ENCODE measurements at places on chromosomes 2 and 18.

- DNase-seq, result no peak
Measured at GRCh38 chr18:74142252-74142651, 5.4 kb downstream of the FBXO15 start.

DNA sequence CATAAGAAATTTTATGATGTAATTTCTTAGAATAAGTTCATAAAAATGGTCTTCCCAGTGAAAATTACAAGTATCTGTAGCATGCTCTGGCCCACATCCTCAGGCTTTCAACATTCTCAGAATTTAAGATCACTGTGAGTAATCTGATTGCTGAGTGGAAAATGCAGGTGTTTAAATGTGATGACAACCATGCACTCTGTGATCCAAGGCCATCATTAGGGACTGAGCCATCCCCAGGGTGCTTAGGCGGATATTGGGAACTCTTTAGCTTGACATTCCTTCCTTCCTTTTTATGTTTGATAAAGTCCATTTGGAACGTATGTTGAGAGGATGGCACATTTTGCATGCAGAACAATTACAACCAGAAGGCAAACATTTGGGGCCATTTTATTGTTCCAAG is 95.5 kb downstream of the ARL4C start:
- no peak for DNase-seq

DNA sequence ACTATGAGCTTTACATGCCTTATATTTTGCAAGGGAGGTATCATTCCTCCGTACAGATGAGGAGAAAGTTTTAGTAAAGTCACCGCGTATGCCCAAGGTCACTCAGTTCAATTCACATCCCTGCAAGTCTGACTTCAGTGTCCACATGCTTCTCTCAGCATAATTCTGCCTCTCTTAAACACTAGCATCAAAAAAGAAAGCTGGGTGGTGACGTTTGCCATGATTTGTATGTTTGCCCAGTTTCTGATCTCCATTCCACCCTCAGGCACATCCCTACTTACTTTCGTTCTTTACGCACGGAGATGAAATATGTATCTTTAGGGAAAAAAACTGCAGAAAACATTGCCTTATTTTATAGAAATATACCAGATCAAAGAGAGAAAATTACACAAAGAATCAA is 129.2 kb upstream of the PTPRM start:
- DNase-seq, result no peak

DNA sequence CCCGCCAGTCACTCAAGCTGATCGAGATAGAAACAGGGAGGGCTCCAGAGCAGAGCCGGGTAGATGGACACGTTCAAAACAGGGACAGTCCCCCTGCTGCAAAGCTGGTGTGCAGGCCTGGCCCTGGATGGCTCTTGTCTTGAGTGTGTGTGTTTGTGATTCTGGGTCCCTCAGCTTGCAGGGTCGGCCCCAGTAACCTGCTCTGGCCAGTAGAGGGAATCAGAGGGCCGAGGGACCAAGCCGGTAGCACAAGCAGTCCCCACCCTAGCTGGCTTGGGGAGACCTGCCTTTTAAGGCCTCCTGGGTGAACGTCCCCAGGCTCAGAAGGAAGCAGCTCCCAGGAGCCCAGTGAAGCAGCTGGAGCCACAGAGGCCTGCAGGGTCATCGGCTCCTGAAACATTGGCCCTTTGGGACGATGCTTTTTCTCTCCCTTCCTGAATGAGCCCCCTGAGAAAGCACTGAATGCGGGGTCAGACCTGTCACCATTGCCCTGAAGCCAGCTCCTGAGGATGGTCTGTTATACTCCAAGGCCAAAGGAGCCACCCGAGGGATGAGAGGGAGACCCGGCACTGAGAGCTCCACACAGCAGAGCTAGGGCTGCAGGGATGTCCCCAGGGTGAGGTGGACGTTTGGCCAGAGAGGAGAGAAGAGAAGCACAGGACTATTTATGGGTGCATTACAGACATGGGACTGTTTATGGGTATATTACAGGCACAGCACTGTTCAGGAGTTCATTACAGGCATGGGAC is 15.4 kb upstream of the MLPH start:
- peak; percentile 89 for DNase-seq

DNA sequence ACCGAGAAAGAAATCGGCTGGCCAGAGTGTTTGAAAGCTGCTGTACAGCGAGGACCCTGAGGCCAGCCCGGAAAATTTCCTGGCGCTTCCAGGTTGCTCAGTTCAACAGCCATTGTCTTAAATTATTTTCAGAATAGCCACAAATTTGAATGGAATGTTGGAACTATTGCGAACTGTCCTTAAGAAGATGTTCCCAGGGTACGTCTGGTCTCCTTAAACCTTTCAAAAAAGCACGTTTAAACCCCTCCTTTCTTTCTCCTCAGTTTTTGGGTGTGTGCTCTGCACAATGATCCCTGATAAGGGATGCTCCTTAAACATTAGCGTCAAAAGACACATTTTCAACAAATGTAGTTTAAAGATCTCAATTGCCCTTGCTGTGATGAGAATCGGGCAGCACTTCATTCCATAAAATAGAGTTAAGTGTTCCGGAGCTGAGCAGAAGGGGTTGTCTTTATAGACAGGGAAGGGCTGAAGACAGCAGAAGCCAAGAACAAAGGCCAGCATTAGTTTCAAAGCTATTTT is 14.5 kb upstream of the LPIN2 start:
- no peak for DNase-seq

- no peak for DNase-seq
Measured at GRCh38 chr2:64804651-64805050, 150.9 kb upstream of the SERTAD2 start.

DNA sequence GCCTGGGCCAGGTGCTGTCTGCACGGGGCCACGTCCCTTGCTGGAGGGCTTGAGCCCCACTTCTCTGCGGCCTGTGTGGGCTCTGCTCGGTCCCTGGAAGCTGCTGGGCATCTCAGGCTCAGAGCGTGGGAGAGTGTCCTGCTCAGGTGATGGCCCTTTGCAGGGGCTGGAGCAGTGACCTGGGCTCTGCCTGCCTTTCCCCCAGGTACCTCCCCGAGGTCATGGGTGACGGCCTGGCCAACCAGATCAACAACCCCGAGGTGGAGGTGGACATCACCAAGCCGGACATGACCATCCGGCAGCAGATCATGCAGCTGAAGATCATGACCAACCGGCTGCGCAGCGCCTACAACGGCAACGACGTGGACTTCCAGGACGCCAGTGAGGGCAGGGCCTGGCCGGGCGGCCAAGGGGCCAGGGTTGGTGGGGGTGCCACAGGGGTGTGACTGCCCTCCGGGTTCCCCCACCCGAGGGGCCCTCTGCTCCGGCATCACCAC is 29.9 kb downstream of the GPC1 start:
- no peak for DNase-seq

GRCh38 chr2:11072550-11072949 is 82.7 kb upstream of the SLC66A3 start:
- DNase-seq, result no peak

- no peak for DNase-seq
Measured at GRCh38 chr2:232652505-232652851, 19.1 kb downstream of the EFHD1 start.

GRCh38 chr2:177037569-177037968 is 175.0 kb upstream of the HNRNPA3 start:
- no peak for DNase-seq

GRCh38 chr2:190407662-190408537 is at the start of gene MFSD6:
TSS of gene MFSD6 (plus strand) at chr2:190408355. CDS start at chr2:190436030, 27,675 bp downstream.
- peak; percentile 90 for DNase-seq

GRCh38 chr2:128644718-128645256 is 326.1 kb upstream of the HS6ST1 start:
- no peak for DNase-seq

DNA sequence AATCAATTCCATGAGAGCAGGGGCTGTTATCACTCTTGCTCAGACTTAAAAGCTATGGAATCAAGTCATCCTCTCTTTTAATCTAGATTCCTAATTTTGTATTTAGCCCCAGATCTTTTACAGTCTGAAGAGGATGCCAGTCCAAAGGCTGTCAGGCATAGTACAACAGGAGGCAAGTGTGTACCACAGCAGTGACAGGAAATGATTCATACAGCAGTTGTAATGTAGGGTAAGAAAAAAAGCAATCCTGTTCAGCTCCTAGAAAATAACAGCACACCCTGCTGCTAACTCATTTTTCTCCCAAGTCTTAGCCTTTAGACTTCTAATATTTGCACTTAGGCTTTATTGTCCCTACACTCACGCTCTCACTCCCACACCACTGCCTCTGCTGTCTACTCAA is 127.8 kb upstream of the SYT4 start:
- peak; percentile 65 for DNase-seq

DNA sequence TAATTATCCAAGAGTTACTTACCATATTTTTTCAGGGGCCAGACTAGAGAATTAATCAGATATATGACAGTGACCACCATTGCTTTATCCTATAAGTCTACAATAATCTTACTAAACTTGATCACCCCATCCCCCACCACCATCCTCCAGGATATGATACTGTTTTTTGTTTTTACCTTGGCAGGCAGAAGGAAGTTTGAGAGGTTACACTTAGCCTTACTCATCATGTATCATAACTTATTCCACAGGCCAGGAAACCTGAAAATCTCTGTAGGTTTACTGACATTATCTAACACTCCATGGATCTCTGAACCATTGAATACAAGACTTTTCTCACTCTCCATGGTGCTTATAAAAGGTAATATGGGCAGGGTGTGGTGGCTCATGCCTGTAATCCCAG is 602.7 kb downstream of the KCNJ3 start:
- no peak for DNase-seq

DNA sequence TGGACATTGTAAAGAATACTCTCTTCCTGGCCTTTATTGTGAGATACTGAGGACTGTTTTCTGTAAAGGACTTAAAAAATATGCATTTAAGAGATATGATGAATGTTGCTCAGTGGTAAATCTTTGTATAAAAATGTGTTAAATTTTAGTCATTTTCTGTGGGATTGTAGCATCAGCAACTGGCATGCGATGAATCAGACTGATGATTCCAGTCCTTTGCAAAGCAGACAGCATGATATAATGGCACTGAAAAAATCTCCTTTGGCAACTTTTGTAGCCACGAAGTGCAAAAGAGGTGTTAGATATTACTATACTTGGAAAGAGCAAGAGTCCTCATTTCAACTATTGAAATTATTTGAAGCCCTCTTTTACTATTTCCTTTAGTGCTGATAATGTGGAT is 678.7 kb downstream of the PLCL1 start:
- no peak for DNase-seq

GRCh38 chr2:26675651-26676255 is 16.8 kb upstream of the KCNK3 start:
- DNase-seq, result no peak

DNA sequence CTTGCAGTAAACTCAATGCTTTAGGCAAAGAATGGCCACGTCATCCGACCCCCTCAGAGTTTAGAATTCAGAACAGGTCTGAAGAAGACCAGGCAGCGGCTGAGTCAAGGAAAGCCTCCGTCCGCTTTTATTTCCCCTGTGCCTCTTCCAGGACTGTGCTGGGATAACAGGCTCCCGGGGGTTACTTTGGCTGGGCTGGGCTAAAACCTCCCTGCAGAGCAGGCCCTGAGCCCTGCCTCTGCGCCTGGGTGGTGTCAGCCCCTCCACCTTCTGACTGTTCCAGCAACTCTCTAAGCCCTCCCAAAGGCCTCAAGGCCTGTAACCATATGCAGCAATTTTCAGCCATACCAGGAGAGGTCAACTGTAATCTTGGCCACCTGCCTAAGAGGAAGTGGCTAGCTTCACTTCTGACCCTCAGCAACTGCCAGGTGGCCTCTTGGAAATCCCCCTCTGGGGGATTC is 166.5 kb downstream of the RPIA start:
- DNase-seq, result peak; percentile 42

- DNase-seq, result no peak
Measured at GRCh38 chr2:9883897-9884296, 40.6 kb downstream of the TAF1B start.

- DNase-seq, result no peak
Measured at GRCh38 chr2:213847316-213847715, 563.1 kb downstream of the SPAG16 start.

DNA sequence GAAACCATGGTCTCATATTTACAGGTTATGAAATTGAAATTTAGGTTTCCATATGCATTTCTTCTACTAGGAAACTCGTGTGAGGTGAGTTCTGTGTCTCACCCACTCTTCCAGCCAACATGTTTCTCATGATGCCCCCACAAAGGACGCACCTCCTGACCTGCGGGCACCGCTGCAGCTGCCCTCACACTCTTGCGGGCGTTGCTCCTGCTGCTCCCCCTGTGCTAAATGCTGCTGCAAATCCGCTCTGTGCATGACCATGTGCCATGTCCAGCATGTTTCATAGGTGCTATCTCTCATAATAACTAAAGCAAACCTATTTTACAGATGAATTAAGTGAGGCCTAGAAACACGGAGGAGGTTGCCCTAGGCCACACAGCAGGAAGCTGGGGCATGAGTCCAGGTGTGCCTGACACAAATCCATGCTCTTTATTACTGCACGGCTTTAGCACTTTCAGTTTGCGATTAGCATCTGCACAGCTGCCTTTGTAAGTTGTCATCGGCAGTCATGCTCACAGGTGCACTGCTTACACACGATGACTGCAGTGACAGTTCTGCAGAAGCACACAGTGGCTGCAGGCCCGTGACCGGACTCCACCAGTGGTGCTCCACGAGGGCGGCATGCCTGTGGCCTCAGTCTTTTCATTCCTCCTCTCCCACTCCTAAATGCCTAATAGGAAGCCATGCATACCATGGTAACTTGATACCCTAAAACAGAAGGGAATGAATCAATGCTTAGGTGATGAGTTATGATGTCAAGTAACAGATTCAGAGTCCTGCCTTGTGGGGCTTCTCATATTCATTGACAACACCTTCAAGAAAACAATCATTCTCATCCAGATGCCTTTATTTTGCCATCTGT is 14.9 kb upstream of the GALR1 start:
- DNase-seq, result peak; percentile 34

GRCh38 chr2:23585273-23586170 is 200.5 kb downstream of the KLHL29 start:
- DNase-seq, result no peak

- DNase-seq, result no peak
Measured at GRCh38 chr18:25283781-25284180, 68.2 kb downstream of the ZNF521 start.

DNA sequence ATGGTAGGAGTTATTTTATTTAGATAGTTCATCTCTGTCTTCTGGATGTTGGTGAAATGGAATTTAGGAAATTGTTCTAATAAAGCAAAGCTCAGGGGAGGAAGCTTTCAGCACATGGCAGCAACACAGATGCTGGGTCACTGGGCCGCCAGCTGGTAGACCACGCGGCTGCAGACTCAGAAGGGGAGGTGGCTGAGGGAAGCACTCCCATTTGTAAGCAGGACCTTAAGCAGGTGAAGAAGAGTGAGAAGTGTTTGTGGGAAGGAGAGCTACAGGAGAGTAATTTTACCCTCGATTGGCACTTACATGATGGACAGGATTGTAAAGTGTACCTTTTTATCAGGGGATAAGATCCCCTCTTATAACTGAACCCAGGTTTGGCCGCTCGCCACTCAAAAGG is 24.4 kb downstream of the NMS start:
- no peak for DNase-seq

GRCh38 chr18:47983946-47984345 is 53.5 kb upstream of the SMAD2 start:
- no peak for DNase-seq

- no peak for DNase-seq
Measured at GRCh38 chr2:210474776-210475175, 1.8 kb downstream of the LANCL1 start.

- no peak for DNase-seq
Measured at GRCh38 chr18:77062518-77063003, 70.0 kb downstream of the MBP start.

GRCh38 chr2:103174711-103175110 is 412.9 kb downstream of the TMEM182 start:
- no peak for DNase-seq

- no peak for DNase-seq
Measured at GRCh38 chr2:26043862-26044696, 10.2 kb downstream of the RAB10 start.

GRCh38 chr2:197207598-197207997 is 103.0 kb downstream of the ANKRD44 start:
- DNase-seq, result no peak
